Activated naive CD4-positive, alpha-beta T cell treated with anti-CD3 and anti-CD28 coated beads for 36 hours (primary cell): ENCODE measurements at places on chromosomes 3 and 15.

GRCh38 chr15:22966321-22967083 lies 13.7 kb downstream of the CYFIP1 start:
- DNase-seq: no peak

GRCh38 chr3:23444386-23444785 lies 241.3 kb downstream of the UBE2E2 start:
- no peak for DNase-seq

DNA sequence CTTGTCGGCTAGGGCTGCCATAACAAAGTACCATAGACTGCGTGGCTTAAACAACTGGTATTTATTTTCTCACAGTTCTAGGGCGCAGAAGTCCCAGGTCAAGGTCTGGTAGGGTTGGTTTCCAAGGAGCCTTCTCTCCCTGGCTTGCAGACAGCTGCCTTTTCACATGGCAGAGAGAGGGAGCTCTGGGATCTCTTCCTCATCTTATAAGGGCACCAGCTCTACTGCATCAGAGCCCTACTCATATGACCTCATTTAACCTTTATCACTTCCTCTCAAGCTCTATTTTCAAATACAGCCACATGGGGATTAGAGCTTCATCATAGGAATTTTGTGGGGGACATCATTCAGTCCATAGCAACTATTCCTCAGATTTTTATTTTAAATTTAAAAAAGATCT lies 17.6 kb upstream of the PAQR9 start:
- no peak for DNase-seq

- DNase-seq: peak; percentile 51
Observed at GRCh38 chr15:25437777-25438600, 835 bp downstream of the UBE3A start.

DNA sequence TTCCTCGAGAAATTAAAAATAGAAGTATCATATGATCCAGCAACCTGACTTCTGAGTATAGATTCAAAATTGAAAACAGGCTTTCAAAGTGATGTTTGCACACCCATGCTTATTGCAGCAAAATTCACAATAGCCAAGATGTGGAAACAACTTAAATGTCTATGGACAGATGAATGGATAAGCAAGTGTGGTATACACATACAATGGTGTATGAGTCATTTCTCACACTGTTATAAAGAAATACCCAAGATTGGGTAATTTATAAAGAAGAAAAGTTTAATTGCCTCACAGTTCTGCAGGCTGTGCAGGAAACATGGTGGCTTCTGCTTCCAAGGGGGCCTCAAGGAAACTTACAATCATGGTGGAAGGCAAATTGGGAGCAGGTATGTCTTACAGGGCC lies 100.8 kb downstream of the KLF13 start:
- no peak for DNase-seq

GRCh38 chr3:181756645-181757297 lies 45.0 kb downstream of the SOX2 start:
- DNase-seq: no peak

DNA sequence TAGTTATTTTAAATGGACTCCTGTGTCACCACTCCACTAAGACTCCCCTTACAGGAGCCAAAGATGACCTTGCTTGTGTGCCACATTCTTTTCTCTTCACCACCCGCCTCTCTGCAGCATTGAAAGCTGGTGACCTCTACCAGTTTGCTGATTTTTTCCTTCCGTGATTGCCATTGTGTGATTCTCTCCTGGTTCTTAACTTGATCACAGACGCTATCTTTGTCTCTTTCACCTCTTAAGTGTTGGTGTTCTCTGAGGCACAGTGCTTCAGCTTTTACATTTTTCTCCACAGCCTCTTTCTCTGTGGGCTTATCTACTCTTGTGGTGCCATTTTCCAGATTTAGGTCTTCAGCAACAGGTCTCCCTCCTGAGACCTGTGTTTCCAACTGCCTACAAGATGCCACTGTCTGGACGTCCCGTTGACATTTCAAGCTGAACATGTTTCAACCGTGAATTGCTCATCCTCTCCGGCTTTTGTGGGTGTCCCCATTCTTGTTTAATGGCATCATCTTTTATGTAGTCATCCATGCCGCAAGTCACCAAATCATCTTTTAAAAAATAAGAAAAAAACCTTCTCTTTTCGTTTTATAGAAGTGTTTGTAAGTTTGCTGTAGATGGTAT lies 26.5 kb downstream of the IQGAP1 start:
- DNase-seq: peak; percentile 52

- DNase-seq: no peak
Observed at GRCh38 chr3:171831936-171832335, 11.2 kb upstream of the TMEM212 start.

DNA sequence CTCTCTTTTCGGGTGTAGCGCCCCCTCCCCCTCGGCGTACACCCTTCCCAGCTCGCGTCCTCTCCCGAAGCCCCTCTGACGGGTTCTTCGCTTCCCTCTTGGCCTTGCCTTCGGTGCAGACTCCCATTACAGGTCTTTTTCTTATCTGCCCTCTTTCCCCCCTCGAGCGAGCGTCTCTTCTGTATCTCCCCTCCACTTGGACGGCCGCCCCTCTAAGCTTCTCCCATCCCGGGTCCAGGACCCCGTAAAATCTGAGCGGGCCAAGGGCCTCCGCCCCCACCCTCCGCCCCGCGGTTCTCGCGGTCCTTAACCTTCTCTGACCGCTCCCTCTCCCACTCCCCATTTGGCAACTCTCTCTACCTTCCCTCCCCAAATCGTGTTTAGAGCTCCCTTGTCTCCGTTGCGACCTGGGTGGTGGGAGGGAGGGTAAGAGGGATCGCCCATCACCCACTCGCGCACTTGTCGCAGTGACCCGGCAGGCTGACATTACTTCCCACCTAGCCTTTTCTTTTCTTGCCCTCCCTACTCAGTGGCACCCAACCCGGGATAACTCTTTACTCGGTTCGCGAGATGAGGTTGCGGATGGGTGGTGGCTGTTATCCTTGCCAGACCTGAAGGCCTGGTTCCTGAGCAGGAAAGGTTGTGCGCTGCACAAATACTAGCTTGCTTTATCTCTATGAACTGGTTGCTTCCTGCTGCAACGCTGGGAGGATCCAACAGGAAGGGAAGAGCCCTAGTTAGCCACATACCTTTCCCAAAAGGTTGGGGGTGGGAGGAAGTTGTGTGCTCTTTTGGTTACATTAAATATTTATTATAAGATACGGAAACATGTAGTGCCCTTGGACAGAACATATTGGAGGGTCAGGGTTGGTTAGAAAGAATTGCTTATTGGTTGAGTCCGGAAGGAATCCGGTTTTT lies 922 bp downstream of the RAB11A start:
- DNase-seq: peak; percentile 38

GRCh38 chr15:51266656-51267050 lies 71.7 kb downstream of the CYP19A1 start:
- DNase-seq: no peak

- no peak for DNase-seq
Observed at GRCh38 chr3:192597506-192597905, 129.8 kb downstream of the FGF12 start.

DNA sequence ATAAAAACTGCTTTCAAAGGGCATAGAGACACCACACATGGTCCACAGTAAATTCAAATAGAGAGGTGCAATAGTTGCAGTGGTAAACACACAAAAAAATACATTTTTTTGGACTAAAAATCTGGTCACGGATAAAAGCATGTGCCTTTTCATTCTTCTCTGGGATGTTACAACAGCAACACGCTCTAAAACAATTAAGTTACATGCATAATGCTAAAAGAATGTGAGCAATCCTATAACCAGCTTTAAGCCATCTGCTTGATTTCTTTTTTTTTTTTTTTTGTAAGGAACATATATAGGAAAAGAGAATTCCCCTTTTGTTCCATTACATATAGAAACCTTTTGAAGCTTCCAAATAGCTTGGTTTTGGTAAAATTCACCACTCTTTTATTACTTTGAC lies 20.0 kb downstream of the WNT5A start:
- no peak for DNase-seq

DNA sequence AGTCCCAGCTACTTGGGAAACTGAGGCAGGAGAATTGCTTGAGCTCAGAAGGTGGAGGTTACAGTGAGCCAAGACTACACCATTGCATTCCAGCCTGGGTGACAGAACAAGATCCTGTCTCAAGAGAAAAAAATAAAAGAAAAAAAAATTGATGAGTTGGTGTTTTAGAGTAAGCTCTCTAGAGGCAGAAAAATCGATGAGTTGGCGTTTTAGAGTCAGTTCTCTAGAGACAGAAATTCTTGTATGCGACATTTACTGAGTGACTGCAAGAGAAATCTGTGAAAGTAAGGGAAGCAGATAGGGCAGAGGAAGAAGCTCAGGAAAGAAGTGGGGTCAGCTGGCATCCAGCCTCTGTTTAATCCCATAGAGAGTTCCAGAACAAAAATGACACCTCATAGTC lies 298.7 kb upstream of the ARRDC4 start:
- no peak for DNase-seq

DNA sequence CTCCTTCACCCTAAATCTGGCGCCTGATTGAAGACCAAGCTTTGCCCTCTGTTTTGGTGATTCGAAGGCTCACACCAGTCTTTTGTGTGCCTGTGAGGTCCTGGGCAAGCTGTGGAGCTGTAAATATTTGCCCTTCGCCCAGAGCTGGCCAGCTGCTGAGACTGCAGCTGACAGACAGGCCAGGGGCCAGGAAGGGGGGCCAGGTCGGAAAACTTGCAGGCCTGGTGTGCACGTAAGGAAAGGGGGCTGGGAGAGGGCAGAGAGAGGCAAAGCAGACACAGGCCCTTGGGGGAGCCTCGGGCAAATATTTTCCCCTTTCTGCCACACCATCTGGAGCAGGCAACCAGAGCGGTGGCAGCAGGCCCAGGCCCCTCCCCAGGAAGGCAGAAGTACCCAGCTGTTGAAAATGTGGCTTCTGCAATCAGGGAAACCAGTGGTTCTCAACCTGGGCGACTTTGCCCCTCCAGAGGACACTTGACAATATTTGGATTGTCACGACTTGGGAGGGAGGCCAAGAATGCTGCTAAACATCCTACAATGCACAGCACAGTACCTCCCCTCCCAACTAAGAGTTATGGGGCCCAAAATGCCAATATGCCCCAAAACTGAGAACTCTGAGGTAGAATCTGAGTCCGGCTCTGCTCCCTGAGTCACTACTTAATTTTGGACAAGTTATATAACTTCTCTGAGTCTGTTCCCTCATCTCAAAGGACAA lies 2.5 kb downstream of the PDZRN3 start:
- DNase-seq: no peak

GRCh38 chr15:100310041-100310405 lies 31.8 kb downstream of the ADAMTS17 start:
- DNase-seq: no peak

- no peak for DNase-seq
Observed at GRCh38 chr3:184602372-184603150, 41.0 kb downstream of the EPHB3 start.

DNA sequence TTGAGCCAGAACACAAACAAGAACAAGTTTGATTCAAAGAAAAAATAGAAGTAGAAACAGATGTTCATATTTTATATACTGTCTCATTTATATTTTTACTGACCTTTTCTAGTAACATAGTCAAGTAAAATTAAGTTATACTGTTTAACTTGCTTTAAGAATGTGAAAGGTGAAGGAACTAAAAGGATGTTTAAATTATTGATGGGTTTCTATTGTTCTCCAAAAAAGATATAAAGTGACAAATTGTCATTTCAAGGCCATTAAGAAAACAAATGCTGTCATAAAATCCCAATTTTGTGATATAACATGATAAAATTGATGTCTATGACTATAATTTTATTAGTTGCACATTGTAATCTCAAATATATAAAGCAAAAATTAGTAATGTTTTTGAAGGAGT lies 7.3 kb downstream of the GPR149 start:
- DNase-seq: no peak

- no peak for DNase-seq
Observed at GRCh38 chr3:111669926-111670630, 74.9 kb upstream of the ZBED2 start.

DNA sequence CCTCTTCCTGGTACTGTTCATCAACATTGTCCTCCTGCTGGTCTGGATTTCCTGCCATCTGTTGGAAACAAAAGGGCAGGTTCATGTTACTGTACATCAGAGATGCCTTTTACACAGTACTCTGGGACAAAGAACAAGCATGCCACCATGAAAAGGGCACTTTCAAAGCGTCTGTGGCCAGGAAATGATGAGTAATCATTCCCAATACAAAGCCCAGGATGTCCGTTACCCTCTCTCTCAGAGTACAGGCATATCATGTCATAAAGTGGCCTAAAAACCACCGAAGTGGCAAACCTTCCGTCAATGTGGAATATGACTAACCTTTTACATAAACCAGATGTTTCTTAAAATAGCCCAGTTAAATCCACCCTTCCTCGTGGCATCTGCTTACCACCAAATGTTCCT lies 71.2 kb downstream of the GOLIM4 start:
- peak; percentile 28 for DNase-seq

GRCh38 chr3:47503033-47503432 lies 10.5 kb downstream of the ELP6 start:
- DNase-seq: no peak
